ENCODE measurements at places on chromosomes 16 and 17.

- DNase-seq, result peak; percentile 50
Observed at GRCh38 chr17:63267846-63268245, 178.3 kb downstream of the CYB561 start.

DNA sequence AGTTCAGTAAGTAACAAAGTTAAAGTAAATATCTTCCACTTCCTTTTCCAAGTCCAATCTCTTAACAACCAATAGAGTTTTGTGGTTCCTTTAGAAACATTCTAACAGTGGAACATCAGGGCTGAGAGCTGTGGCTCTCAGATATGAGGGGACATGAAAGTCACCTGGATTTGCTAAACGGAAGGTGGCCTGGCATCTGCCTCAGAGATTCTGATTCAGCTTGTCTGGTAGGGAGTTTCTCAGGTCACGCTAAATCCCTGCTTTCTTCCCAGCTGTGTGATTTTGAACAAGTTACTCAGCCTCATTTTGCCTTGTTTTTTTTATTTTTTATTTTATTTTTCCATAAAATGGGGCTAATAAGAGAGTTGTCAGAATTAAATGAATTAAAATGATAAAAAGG is 411.0 kb upstream of the CDH11 start:
- no peak for DNase-seq

GRCh38 chr17:78645421-78646295 is 68.5 kb upstream of the DNAH17 start:
- peak; percentile 99 for DNase-seq

DNA sequence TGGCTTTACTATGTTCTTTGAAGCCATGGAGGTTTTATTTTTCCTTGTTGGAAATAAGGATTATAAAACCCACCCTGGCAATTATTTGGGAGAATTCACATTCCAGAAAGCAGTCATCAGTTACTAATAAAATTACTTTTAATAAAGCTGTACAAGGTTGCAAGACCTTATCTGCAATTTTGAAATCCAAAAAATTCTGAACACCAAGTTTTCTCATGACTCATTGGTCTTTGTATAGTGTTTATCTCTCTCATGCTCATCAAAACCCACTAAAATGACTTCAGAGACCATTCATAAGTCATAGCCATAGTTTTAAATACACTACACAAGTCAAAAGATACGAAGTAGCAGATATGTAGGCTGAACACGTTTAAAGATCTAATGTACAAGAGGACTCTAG is 6.0 kb upstream of the KRT38 start:
- DNase-seq, result no peak

DNA sequence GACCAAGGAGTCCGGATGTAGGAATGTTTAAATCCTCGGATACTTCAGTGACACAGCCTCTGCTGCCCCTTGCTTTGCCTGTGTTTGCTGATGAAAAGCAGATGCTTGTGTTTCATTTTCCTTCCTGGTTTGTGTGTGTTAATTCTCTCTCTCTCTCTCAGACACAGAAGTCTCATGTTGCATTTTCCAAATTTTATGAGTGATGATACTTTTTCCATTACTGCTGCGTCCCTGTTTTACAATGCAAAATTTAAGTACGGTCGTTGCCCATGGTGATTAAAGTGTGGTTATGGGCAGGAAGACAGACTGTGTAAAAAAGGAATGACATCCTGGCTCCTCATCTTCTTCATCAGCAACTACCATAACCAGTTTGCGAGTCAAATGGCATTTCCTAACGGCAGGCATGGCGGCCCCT is 5.7 kb downstream of the RMI2 start:
- no peak for DNase-seq

GRCh38 chr16:71916397-71916920 is 21.1 kb downstream of the IST1 start:
- DNase-seq, result no peak

DNA sequence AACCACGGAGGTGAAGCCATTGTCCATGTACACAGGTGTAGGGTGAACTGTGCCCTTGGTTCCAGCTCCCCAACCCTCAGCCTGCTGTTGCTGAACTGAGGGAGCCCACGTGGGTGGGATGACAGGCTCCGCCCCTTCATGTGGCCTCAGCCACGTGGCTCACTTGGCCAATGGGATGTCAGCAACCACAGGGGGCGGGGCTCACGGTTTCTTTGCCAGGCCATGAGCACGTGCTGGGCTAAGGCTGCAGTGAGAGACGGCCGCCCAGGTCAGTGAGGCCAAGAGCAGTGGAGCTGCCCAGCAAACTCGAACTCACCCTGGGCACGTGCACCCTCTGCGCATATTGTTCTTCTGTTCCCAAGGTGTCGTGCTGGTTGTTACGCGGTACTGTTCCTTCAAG is 282.6 kb downstream of the IRF8 start:
- DNase-seq, result no peak

GRCh38 chr16:76755496-76755895 is 435.5 kb upstream of the MON1B start:
- no peak for DNase-seq

DNA sequence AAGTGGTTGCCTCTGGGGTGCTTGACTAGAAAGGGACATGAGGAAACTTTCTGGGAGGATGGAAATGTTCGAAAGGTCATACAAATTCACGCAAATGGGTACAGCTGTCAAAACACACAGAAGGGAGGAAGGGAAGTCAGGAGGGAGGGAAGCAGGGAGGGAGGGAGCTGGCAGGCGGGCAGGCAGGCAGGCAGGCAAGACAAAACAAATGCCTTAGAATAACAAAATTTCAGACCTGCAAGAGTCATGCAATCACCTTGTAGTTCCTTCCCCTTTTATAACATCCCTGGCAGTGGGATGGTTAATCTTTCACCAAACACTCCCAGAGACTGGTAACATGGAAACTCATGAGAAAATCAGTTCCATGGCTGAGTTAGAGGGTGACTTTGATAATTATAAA is 189.2 kb downstream of the STX8 start:
- DNase-seq, result no peak

GRCh38 chr17:5526821-5527598 is 40.6 kb downstream of the MIS12 start:
- DNase-seq, result peak; percentile 87

- no peak for DNase-seq
Observed at GRCh38 chr16:57070424-57070823, 22.0 kb upstream of the CPNE2 start.

DNA sequence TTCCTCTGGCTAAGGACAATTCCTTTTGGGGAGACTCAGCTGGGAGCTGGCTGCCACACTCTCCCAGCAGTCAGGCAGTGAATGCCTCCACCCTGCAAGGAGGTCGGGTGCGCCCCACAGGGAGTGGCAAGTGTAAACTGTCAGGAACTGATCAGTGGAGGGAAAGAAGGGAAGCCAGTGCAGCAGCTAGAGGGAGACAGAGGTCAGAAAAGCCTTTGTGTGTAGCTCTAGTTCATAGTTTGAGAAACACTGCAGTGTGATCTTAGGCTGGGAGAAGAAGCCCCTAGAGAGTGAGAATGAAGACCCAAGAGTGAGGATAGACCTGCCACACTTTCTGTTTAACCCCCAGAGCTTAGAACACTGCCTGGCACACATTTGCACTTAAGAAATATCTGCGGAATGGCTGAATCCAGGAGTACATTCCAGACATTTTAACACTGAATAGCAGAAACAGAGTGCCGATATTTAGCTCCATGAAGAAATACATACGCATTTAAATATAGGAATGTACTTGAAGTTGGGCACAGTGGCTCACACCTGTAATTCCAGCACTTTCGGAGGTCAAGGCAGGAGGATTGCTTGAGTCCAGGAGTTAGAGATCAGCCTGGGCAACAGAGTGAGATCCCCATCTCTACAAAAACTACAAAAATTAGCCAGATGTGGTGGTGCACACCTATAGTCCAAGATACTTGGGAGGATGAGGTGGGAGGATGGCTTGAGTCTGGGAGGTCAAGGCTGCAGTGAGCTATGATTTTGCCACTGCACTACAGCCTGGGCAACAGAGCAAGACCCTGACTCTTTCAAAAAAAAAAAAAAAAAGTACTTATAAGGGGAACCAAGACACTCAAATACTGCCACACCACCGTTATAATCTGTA is 11.1 kb upstream of the SLC5A11 start:
- no peak for DNase-seq

Data from suppressor macrophage treated with lipopolysaccharide for 1 hour (primary cell).